HS-27A (cell line): ENCODE measurements at places on chromosomes 2 and 18.

GRCh38 chr2:198056836-198057235 is 252.4 kb downstream of the PLCL1 start:
- no peak for DNase-seq

DNA sequence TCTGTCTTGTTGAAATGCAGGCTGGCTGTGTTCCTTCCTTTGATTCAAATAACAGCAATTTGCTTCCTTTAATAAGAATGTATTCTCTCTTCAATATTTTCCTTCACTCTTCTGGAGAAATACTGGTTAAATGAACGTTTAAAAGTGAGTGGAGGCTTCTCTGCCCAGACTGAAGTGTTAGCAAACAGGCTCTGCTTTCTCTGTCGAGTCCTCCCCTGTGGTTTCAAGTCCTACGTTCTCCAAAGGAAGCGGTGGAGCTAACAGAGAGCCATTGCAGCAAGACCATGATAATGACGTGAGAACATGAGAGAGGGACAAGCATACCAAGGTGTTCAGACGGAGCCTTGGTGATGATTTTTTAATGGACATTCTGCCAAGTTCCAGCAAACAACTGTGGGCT is 26.2 kb upstream of the PID1 start:
- no peak for DNase-seq

- DNase-seq = no peak
Observed at GRCh38 chr2:226176283-226176984, 623.2 kb downstream of the IRS1 start.

- DNase-seq = no peak
Observed at GRCh38 chr2:30298302-30298701, 67.0 kb downstream of the LBH start.

DNA sequence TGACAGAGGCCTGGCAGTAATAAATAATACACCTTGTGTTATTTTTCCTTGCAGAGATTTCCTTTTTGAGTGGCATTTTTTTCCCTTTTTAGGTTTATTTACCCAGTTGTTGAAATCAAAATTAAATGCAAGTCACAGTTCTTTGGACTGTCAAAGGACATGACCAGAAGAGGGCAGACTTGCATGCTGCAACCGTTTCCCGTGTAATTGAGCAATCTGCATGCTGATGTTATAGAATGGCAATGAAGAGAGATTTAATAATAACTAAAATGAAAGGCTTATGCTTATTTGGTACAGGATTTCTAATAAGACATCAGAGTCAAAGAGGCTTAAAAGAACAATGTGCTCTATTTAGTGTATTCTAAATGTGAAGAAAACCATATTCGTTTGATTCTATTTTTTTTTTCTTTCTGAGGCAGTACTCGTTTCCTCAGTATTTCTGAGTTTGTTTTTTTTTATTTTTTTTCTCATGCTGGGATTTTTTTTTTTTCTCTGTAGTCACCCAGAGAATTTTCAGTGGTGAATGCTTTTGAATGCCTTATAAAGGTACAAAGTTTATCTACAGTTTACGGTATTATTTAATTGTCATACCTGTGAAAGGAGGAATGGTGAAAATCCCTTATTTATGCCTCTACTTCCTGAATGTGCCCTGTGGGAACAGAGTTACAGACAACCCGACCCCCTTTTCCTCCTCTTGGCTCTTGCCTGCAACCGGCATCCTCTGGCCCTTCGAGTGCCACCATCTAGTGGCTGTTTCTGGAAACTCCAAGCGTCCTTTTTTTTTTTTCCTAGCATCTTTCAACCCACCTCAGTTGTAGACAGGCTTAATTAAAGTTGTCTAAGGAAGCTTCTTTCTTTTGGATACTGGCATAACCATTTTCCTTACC is 368.5 kb downstream of the LRRTM1 start:
- DNase-seq = peak; percentile 36

DNA sequence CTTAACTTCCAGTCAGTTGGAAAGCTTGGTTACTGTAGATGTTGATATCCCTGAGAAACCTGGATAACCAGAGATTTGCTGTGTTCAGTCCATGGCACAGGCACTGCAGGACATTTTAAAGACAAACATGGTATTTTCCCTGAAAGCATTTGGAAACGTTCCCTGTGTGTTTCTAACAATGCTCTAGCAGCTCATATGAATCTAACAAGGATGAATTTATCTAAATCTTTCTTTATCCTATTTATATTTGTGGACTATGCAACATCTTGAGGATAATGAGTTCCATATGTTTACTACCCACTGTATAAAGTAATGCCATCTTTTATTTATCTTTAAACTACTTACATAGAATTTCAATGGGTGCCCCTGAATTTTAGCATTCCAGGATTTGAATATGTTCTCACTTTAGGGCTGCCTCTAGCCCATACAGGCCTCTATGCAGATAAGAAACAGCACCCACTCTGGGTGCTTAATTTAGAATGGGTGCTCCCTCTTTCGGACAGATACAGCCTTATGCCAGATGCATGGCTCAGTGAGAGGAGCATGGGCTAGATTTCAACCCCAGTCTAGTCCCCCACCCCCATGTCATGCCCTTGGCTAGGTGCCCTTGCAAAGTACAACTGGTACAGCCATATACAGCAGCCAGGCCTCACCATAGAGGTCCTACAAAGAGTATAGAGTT is 50.6 kb upstream of the NEMP2 start:
- DNase-seq = no peak
